Activated T-helper 9 cell treated with anti-CD3 and anti-CD28 coated beads, Interleukin-2, amount 50 U/mL, for 16 hours (primary cell): ENCODE measurements at places on chromosomes 4 and X.

GRCh38 chr4:122005064-122005755, 53.4 kb upstream of the TRPC3 start:
- DNase-seq = no peak

- DNase-seq = no peak
These were observed 78.3 kb downstream of the CT47B1 start for GRCh38 chrX:120797188-120797851.

GRCh38 chr4:24150034-24150433, 260.2 kb upstream of the PPARGC1A start:
- DNase-seq = no peak

- no peak for DNase-seq
These were observed 8.8 kb upstream of the CHRDL1 start for GRCh38 chrX:110804446-110804845.

- DNase-seq = no peak
These were observed 763.6 kb upstream of the AGA start for GRCh38 chr4:178205826-178206225.
